ENCODE measurements at places on chromosomes 4 and X. TPM values are rescaled to one million over a fixed set of nuclear protein-coding genes. Genes with fewer than 3 reads are reported as not detected.

DNA sequence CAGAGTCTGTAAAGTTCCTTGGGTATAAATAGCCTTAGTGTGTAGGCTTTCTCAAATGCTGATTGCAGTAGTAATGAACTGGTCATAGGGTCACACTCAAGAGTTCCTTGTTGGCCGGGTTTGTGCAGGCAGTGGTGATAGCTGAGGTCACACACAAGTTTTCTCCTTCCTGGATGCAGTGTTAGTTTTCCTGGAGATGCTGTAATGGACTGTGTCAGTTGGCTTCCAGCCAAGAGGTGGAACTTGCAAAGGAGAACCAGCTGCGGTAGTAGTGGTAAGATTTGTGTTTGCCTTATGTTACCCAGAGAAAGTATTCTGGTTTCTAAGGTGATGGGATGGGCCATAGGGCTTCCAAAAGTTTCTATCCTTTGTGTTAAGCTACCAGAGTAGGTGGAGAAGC, 409.8 kb upstream of the FRG1 start:
- no peak for DNase-seq
- H3K27ac ChIP-seq, result no peak overlapping the region
- H3K4me1 ChIP-seq, result no peaks in the 10 kb centered on the region
- no peaks in the 10 kb centered on the region for H3K36me3 ChIP-seq
- H3K4me3 ChIP-seq, result no peak overlapping the region

The SASH3 gene
- 134 TPM for total RNA-seq

DNA sequence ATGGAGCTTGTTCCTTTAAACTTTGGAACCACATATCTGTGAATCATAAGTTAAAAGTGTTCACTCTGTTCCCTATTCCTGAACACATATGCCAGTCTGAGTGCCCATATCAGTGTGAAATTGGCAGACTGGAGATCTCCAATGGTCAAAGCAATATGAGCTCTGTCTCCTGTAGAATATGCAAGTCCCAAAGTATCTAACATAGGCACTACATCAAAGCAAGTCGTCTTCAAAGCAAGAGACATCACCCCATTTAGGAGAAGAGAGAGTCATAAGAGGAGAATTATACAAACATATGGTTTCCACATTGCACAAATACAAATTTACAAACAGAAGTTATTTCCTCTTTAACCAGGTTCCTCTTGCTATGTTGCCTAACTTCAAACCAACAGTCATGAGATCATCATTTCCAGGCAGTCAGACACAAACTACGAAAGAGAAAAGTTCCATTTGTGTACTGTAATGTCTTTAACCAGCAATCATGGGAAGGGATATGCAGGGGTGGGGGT, 9.9 kb upstream of the GK start:
- H3K4me3 ChIP-seq, result no peak overlapping the region
- H3K4me1 ChIP-seq, result no peaks in the 10 kb centered on the region
- H3K27me3 ChIP-seq, result no peaks in the 10 kb centered on the region
- no peak overlapping the region for H3K27ac ChIP-seq

The PCDH10 gene
- total RNA-seq, result not detected

The FANCB gene
- total RNA-seq, result 3.0 TPM

DNA sequence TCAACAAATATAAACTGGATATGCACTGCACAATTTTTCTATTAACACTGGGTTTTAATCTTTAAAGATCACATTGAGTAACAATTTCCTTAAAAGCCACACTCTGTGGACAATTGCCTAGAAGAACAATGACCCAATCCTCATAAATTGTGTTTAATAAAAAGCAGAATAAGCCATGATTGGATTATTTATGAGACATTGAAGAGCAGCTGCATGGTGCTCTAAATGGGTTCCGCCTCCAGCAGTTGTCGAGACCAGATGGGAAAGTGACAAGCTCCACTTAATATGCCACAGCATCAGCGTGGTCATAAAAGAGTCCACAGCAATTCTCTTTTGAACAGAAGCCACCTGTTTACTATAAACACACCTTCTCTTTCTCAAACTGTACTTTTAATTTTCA, 635.2 kb upstream of the FRG1 start:
- H3K36me3 ChIP-seq, result no peaks in the 10 kb centered on the region
- no peak for DNase-seq
- H3K4me1 ChIP-seq, result no peaks in the 10 kb centered on the region
- no peaks in the 10 kb centered on the region for H3K27me3 ChIP-seq

- no peak for DNase-seq
- no peaks in the 10 kb centered on the region for H3K36me3 ChIP-seq
- H3K4me1 ChIP-seq, result no peaks in the 10 kb centered on the region
- no peak overlapping the region for H3K4me3 ChIP-seq
- H3K27ac ChIP-seq, result no peak overlapping the region
These were observed 45.7 kb downstream of the PASD1 start for GRCh38 chrX:151609222-151609621.

DNA sequence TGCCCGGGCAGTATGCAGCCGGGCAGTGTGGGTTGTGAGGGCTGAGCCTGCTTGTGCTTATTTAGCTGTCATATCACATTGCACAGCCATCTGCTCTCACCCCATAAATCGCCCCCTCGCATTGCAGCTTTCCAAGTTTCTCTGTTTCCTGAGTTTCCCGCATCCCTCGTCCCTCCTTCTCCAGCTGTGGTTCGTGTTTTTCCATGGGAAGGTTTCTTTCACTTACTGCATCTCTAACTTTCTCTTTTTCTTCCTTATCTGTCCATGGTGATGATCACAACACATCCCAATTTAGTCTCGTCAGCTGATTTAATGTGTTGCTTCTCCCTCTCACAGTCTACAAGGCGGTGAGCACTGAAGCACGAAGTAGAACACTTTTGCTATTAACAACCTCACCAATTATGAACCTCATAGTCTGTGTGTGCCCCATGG, 118.1 kb downstream of the ENPP6 start:
- DNase-seq, result no peak
- no peaks in the 10 kb centered on the region for H3K4me1 ChIP-seq
- no peaks in the 10 kb centered on the region for H3K27me3 ChIP-seq
- no peaks in the 10 kb centered on the region for H3K36me3 ChIP-seq

The DCAF4L1 gene
- total RNA-seq, result 0.30 TPM

The CYBB gene
- total RNA-seq, result 1.1 TPM

DNA sequence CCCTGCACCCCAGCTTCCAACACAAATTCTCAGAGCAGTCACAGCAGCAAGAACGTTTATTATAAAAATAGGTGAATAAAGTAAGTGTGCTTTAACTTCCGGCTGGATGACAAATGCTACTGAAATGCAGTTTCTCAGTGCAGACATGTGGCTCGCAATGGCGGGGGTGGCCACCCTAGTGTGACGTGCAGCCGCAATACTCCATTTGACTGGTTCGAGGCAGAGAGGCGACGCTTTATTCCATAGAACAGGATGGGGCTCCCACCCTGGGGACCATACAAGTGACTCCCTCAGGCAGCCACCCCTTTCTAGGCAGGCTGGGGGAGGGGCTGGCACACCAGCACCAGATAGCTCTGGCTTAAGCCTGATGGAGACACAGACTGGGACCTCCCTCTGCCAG, 14.5 kb downstream of the TNIP2 start:
- no peak overlapping the region for H3K27ac ChIP-seq
- no peak for DNase-seq
- no peaks in the 10 kb centered on the region for H3K4me1 ChIP-seq
- H3K27me3 ChIP-seq, result no peaks in the 10 kb centered on the region
- H3K36me3 ChIP-seq, result peaks cover 5% of the 10 kb centered on the region

DNA sequence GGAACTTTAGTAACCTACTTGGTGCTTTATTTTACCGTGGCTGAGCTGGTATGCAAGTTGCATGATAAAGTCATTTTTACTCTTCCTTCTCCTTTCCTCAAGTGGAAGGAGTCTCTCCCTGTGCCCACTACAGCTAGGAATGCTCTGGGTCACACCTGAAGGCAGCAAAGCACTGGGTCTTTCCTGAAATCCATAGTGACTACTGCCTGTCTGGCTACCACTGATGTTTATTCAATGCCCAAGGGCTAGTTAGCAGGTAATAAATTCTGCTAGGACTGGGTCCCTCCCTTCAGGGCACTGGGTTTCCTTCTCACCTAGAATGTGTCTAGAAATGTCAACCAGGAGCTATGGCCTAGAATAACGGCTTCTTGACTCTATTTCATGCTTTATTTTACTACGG, 1081.4 kb downstream of the FAT4 start:
- H3K36me3 ChIP-seq, result no peaks in the 10 kb centered on the region
- DNase-seq, result no peak
- H3K4me1 ChIP-seq, result no peaks in the 10 kb centered on the region
- H3K27me3 ChIP-seq, result no peaks in the 10 kb centered on the region

The MAGEB17 gene
- not detected for total RNA-seq

GRCh38 chr4:83932750-83933391, 397.0 kb downstream of the GPAT3 start:
- no peaks in the 10 kb centered on the region for H3K36me3 ChIP-seq
- H3K4me3 ChIP-seq, result no peak overlapping the region
- no peak overlapping the region for H3K27ac ChIP-seq
- H3K4me1 ChIP-seq, result no peaks in the 10 kb centered on the region

GRCh38 chr4:174320494-174321199, 36.9 kb downstream of the CEP44 start:
- H3K36me3 ChIP-seq, result peaks cover 8% of the 10 kb centered on the region
- H3K4me1 ChIP-seq, result no peaks in the 10 kb centered on the region
- no peak for DNase-seq
- H3K27ac ChIP-seq, result no peak overlapping the region
- H3K4me3 ChIP-seq, result no peak overlapping the region
- H3K27me3 ChIP-seq, result no peaks in the 10 kb centered on the region

- H3K36me3 ChIP-seq, result no peaks in the 10 kb centered on the region
- H3K4me3 ChIP-seq, result no peak overlapping the region
- no peaks in the 10 kb centered on the region for H3K27me3 ChIP-seq
These were observed 10.0 kb upstream of the HS6ST2 start for GRCh38 chrX:132968296-132968949.

- H3K4me3 ChIP-seq, result no peak overlapping the region
- DNase-seq, result no peak
- no peaks in the 10 kb centered on the region for H3K27me3 ChIP-seq
- no peaks in the 10 kb centered on the region for H3K36me3 ChIP-seq
- H3K27ac ChIP-seq, result no peak overlapping the region
These were observed 13.9 kb downstream of the PHF8 start for GRCh38 chrX:54030329-54030728.

The CYSLTR1 gene
- 11.0 TPM for total RNA-seq

GRCh38 chr4:11416071-11416766, 12.5 kb downstream of the HS3ST1 start:
- no peak overlapping the region for H3K4me3 ChIP-seq
- no peak for DNase-seq
- no peaks in the 10 kb centered on the region for H3K4me1 ChIP-seq
- no peak overlapping the region for H3K27ac ChIP-seq
- no peaks in the 10 kb centered on the region for H3K27me3 ChIP-seq

DNA sequence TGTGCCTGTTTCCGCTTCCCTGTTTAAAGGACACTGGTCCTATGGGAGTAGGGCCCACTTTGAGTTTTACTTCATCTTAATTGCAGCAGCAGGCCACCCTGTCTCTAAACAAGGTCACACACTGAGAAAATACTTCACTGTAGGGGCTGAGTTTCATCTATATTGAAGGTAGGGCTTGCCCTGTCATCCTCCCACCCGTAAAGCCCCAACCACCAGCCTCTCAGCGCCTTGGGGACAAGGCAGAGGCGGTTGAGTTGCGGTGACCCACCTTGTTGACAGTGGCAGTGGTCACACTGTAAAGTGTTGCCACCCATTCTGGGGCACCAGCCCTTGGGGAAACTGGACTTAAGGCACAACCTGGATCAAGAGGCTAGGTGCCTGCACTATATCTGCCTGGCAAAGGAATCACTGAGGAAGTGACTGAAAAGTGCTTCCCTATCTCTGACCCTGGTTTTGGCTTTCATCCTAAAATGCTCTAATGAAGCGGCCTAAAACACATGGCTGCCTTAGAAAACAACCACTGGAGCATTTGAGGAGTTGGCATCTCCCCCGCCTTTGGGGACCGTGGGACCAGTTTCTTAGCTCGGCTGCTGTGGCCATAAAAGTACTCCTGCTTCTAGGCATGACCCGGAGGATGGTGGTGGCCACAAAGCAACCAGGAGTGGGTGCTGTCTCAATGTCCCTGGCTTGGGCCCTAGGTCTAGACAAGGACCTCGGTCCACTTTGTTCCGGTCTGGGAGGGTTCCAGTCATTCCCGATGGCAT, 7.8 kb upstream of the WDR1 start:
- peaks cover 30% of the 10 kb centered on the region for H3K4me1 ChIP-seq
- peak overlapping the region; percentile 0 for H3K4me3 ChIP-seq
- H3K27me3 ChIP-seq, result no peaks in the 10 kb centered on the region

The TRIML1 gene
- not detected for total RNA-seq

DNA sequence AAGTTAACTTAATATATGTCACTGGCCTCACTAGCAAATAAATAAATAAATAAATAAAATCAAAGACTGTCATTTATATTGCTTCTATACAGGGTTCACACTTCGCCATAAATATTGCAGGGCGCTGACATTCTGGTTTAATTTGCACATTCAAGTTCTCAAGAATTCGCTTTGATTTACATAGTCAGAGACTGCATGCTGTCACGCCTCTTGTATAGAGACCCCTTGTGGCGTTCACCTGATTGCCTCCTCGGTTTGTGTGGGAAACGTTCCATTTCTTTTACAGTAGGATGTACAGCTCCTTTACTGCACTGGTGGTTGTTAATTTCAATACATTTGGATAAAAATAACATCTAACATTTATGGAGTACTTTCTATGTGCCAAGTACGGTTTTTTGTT, 71.3 kb upstream of the ADGRG2 start:
- no peak for DNase-seq
- no peak overlapping the region for H3K27ac ChIP-seq
- H3K4me1 ChIP-seq, result no peaks in the 10 kb centered on the region
- no peaks in the 10 kb centered on the region for H3K36me3 ChIP-seq
- no peak overlapping the region for H3K4me3 ChIP-seq

- no peak overlapping the region for H3K27ac ChIP-seq
- H3K27me3 ChIP-seq, result no peaks in the 10 kb centered on the region
- H3K4me1 ChIP-seq, result peaks cover 16% of the 10 kb centered on the region
- DNase-seq, result no peak
- no peaks in the 10 kb centered on the region for H3K36me3 ChIP-seq
These were observed 92.2 kb downstream of the DDIT4L start for GRCh38 chr4:100098011-100098545.

DNA sequence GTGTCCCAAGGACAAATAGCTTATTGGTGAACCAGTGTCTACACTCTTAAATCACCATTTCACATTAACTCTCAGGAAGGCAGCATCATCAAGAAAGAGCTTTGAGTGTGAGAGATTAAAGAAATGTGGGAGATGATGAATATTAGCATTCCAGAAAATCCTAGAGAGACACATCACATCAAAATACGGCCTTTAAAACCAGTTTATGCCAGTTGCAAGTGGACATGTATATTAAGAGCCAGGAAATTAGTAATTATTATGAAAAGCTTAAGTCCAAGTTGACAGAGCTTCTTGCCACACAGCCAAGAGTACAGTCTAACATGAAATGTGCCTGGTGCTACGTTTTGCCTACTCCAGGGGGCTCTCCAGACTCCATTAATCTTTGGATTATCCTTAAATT, 503.0 kb upstream of the BOD1L1 start:
- H3K36me3 ChIP-seq, result no peaks in the 10 kb centered on the region
- no peaks in the 10 kb centered on the region for H3K4me1 ChIP-seq
- no peaks in the 10 kb centered on the region for H3K27me3 ChIP-seq
- DNase-seq, result no peak
- no peak overlapping the region for H3K27ac ChIP-seq
